Endothelial cell of umbilical vein (primary cell): ENCODE measurements at places on chromosomes 16 and 17. TPM values are rescaled to one million over a fixed set of nuclear protein-coding genes. Genes with fewer than 3 reads are reported as not detected.
A peak's percentile ranks its signal among the peaks of the same experiment; 100 is the strongest.

DNA sequence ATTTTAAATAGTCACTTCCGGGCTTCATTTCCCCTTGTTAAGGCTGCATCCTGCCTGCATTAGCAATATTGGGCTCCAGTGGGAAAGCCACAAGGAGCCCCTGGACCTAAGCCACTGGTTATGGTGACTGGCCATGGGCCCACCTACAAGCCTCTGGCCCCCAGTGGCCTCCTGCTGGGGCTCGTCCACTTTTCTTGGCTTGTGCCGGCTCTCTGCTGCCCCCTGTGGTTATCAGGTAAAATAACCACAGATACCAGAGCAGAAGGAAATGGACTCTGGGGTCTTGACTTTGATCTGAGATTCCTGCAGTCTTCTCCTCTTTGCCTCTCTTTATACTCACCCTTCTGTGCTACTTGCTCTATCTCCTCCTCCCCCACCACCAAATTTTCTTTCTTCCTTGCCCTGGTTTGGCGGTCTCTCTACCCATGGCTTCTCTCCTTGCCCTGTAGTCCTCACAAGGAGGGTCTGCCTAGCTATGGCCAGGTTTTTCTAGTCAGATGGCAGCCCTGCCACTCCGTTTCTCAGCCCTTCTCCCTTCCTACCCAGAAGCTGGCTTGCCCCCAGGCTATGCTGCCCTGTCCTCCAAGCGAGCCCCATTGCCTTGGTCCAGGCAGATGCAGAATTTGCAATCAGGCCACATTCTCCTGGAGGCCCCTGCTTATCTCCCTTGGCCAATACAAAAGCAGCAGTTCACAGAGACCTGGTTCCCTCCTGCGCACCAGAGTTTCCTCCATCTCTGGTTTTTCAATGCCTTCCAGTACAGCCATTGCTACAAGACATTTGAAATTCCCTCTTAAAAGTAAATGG is 82.9 kb upstream of the RCVRN start:
- no peaks in the 10 kb centered on the region for H3K36me3 ChIP-seq
- no peak for DNase-seq
- H3K27me3 ChIP-seq: no peaks in the 10 kb centered on the region
- no peak overlapping the region for H3K27ac ChIP-seq
- H3K4me3 ChIP-seq: no peak overlapping the region
- H3K4me1 ChIP-seq: no peaks in the 10 kb centered on the region

GRCh38 chr16:78081341-78081740 is 18.1 kb upstream of the WWOX start:
- no peaks in the 10 kb centered on the region for H3K4me1 ChIP-seq
- no peaks in the 10 kb centered on the region for H3K27me3 ChIP-seq
- no peak for DNase-seq
- H3K27ac ChIP-seq: no peak overlapping the region
- no peaks in the 10 kb centered on the region for H3K36me3 ChIP-seq

DNA sequence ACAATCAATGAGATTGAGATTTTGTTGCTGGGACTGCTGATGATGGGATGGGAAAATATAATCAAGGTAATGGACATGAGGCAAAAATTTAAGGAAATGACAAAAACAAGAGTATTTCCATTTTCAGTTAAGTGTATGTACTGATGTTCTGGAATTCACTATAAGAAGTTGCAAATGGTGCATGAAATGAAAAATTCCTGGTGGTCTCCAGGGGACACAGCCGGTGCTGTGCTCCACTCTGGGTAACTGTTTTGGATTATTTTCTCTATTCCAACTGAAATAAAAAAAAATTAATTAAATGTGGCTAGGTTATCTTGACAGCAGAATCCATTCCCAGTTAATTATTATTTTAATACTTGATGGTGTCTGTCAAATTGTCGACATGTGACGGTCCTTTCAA is 305.6 kb downstream of the WWOX start:
- DNase-seq: no peak
- no peak overlapping the region for H3K27ac ChIP-seq
- H3K4me3 ChIP-seq: no peak overlapping the region
- no peaks in the 10 kb centered on the region for H3K27me3 ChIP-seq
- H3K4me1 ChIP-seq: no peaks in the 10 kb centered on the region

GRCh38 chr16:69693916-69694315 is 32.4 kb downstream of the NQO1 start:
- no peak overlapping the region for H3K27ac ChIP-seq
- peaks cover 30% of the 10 kb centered on the region for H3K36me3 ChIP-seq
- H3K27me3 ChIP-seq: no peaks in the 10 kb centered on the region
- no peak overlapping the region for H3K4me3 ChIP-seq
- H3K4me1 ChIP-seq: no peaks in the 10 kb centered on the region

DNA sequence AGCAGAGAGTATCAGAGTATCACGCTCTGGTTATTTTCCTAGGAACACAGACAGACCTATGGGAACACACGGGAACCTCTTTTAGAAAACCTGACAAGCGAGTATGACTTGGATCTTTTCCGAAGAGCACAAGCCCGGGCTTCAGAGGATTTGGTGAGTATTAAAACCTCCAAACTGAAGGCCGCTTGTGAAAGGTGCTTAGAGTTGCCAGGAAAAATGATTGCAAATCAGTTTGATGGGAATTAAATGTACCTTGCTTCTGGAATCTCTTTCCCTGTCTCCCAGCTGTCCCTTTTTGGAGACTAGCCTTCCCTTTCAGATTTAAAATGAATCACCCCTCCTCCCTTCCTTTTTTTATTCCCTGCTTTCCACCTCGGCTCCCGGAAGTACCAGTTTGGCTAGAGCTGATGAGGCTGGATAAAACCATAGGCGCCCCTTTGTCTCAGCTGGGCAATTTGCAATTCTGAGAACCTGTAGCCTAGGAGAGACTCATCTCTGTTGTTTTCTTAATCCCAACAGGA is 27.3 kb downstream of the KAT7 start:
- DNase-seq: peak; percentile 53
- peaks cover 8% of the 10 kb centered on the region for H3K36me3 ChIP-seq
- H3K4me3 ChIP-seq: peak overlapping the region; percentile 2
- peak overlapping the region; percentile 60 for H3K27ac ChIP-seq

DNA sequence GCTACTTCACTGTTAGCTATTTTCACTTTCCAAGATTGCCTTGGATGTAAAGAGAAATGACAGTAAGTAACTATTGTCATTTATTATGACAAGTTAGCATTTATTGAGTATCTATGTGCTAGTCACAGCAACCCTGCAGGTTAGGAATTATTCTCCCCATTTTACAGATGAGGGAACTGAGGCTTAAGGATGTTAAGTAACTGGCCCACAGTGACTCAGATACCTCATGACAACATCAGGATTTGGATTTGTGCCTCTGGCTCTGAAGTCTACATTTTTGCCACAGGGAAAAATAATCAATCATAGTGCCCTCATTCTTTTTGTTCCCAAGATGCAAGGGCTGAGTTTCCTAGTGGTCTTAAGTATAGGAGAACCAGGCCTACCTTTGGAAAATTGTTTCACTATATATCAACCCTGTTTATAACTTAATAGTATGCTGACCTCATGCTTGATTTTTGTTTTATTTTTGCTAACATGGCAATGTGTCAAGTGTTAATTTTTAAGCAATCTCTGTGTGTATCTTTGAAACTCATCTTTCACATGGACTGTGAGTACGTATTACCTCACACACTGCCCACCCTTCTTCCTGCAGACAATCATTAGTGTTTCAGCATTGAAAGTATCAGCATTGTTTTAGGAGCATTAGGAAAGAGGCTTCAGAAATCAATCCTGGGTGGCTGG is 105.0 kb downstream of the TANGO6 start:
- no peak overlapping the region for H3K4me3 ChIP-seq
- H3K27ac ChIP-seq: no peak overlapping the region
- no peak for DNase-seq
- peaks cover 10% of the 10 kb centered on the region for H3K4me1 ChIP-seq

- no peak overlapping the region for H3K27ac ChIP-seq
- peaks cover 61% of the 10 kb centered on the region for H3K27me3 ChIP-seq
- no peaks in the 10 kb centered on the region for H3K4me1 ChIP-seq
- no peak for DNase-seq
Observed at GRCh38 chr17:48647103-48647962, 21.2 kb upstream of the HOXB9 start.

DNA sequence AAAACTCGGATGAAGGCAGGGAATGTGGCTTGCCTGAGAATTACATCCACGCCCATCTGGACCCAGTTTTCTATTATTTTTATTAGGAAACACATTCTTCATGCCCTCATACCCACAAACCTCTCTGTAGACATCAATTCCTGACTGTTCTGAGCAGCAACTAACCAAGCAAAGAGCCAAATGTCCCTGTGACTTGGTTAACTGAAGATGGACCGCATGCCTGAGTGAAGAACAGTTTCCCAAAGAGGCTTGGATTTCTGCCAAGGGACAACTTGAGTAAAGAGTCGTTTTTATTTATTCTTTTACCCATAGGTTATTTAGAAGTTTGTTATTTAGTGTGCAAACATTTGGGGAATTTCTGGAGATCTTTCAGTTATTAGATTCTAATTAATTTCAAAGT is 259.8 kb downstream of the GRIN2A start:
- H3K27ac ChIP-seq: no peak overlapping the region
- no peaks in the 10 kb centered on the region for H3K4me1 ChIP-seq
- no peak overlapping the region for H3K4me3 ChIP-seq
- DNase-seq: no peak

DNA sequence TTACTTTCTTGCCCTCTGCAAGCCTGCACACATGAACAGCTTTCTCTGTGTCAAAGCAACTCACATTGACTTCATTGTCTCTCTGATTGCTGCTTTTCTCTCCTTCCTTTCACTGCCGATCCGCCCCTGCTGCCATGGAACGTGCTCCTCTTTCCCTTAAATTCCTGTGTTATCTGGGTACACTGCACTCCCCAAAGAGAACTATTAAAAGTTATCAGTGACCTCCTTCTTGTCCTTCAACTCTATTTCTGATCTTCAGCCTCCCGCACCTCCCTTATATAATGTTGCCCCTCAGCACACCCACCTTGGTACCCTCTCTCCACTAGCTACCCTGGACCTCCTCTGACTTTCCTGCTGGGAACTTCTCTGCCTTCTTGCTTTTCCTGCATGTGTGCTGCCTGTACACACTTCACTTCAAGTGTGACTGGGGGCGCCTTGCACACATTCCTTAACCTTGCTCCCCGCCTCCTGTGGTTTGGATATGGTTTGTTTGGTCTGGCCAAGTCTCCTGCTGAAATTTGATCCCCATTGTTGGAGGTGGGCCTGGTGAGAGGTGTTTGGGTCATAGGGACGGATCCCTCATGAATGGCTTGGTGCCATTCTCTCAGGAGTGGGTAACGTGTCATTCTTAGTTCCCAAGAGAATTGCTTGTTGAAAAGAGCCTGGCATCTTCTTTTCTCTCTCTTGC is 26.7 kb upstream of the PMP22 start:
- H3K36me3 ChIP-seq: no peaks in the 10 kb centered on the region
- DNase-seq: no peak
- no peaks in the 10 kb centered on the region for H3K27me3 ChIP-seq
- H3K4me1 ChIP-seq: peaks cover 5% of the 10 kb centered on the region

DNA sequence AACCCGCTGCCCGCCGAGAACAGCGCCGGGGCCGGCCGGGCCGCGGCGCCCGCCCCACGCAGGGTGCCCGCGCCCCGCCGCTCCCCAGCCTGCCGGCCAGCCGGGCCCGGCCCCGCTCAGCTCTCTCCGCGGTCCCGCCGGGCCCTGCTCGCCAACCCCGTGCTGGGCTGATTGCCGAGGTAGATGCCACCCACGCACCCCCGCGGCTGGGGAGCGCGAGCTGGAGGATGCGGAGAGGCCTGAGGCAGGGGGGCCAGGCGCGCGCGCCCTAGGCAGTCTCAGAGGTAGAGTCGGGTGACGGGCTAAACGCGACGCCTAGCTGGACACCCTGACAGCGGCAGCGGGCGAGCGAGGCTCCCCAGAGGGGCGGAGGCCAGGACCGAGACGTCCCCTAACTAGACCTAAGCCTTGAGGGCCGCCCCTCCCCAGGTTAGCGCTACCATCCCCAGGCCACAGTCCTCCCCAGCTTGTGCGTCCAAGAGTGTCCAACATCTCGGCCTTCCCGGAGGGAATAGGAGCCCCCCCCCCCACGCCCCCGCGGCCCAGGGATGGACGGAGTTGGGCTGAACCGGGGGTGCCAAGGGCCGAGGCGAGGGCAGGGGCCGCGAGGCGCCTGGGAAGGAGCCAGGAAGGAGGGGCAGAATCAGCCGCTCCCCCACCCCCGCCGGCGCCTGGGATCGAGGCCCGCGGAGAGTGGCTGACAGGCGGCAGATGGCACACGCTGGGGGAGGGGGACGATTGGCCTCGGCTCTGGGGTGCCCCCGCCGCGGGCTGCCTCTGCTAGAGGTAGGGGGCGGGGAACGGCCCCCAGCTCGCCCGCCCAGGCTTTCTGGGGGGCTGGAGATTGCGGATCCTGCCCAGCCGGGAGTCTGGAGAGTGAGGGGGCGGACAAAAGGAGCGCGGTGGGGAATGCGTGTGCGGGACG is 2.5 kb upstream of the ZNF423 start:
- H3K4me1 ChIP-seq: peaks cover 16% of the 10 kb centered on the region
- DNase-seq: peak; percentile 22
- no peak overlapping the region for H3K27ac ChIP-seq
- no peaks in the 10 kb centered on the region for H3K36me3 ChIP-seq

DNA sequence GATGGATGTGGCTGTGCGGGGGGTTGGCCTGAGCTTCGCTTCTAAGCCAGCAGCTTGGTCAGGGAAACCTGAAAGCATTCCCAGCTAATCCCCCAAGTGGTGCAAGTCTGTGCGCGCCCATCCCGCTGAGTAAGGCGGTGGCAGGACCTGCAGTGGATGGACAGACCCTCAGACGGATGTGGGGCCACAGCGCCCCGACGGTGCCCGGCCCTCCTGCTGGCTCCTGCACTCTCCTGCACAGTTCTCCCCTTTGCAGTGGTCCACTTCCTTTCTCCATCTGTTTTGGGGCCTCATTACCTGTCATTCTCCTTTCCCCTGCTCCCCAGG is 2.3 kb downstream of the ATP2A1 start:
- DNase-seq: no peak
- peaks cover 12% of the 10 kb centered on the region for H3K4me1 ChIP-seq
- no peak overlapping the region for H3K4me3 ChIP-seq
- H3K27me3 ChIP-seq: no peaks in the 10 kb centered on the region
- H3K36me3 ChIP-seq: no peaks in the 10 kb centered on the region
- no peak overlapping the region for H3K27ac ChIP-seq

DNA sequence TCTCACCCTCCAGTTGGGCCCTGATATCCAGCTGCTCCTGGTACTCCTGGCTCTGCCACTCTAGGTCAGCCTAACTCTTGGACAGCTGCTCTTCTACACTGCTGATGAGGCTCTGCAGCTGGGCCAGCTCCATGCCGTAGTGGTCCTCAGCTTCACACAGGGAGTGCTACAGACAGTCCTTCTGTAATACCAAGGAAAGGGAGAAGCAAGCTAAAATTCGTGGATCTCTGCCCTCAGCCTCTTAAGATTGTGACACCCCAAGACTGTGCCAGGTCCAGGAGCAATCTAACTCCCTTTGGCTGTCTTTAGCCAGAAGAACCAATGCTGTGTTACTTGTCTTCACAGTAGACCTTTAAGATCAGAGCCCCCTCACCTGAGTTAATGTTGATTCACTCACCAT is 7.7 kb upstream of the KRT38 start:
- H3K36me3 ChIP-seq: no peaks in the 10 kb centered on the region
- no peak overlapping the region for H3K4me3 ChIP-seq
- H3K27me3 ChIP-seq: peaks cover 5% of the 10 kb centered on the region
- no peak for DNase-seq

The ZFPM1 gene
- total RNA-seq: 7.5 and 8.2 TPM in 2 replicates

The MT1M gene
- total RNA-seq: 1.8 and 4.6 TPM in 2 replicates

The TMEM92 gene
- not detected in 2 replicates for total RNA-seq

The MSLN gene
- not detected in 2 replicates for total RNA-seq

The VAT1L gene
- total RNA-seq: 1.5 and 2.1 TPM in 2 replicates

The MYH11 gene
- total RNA-seq: not detected in 2 replicates

The CHST6 gene
- 0.60 and 0.81 TPM in 2 replicates for total RNA-seq
